Activated CD4-positive, alpha-beta T cell treated with anti-CD3 and anti-CD28 coated beads for 36 hours (primary cell): ENCODE measurements at places on chromosomes 12 and 14.

- DNase-seq: no peak
- H3K4me1 ChIP-seq: peaks cover 16% of the 10 kb centered on the region
- H3K27ac ChIP-seq: no peak overlapping the region
- H3K27me3 ChIP-seq: peaks cover 4% of the 10 kb centered on the region
- no peaks in the 10 kb centered on the region for H3K36me3 ChIP-seq
Measured at GRCh38 chr12:132168311-132169031, 24.2 kb downstream of the NOC4L start.

DNA sequence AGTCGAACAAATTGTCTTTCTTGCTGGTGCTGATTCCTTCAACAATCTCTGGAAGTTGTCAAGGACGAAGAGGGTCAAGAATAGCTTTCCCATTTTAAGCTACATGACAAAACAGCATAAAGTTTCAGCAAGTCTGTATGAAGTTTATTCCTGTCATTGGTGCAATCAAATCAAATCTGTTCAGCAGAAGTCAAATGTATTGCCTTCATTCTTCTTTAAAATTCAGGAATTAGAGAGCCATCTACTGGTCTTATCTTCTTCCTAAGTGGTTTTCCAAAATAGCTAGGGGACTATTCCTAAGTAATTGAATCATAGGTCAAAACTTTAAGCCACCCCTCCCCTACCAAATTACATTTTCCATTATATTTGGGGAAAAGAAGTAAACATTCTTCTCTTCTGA, 990.2 kb downstream of the GALC start:
- no peak overlapping the region for H3K27ac ChIP-seq
- DNase-seq: no peak
- H3K27me3 ChIP-seq: no peaks in the 10 kb centered on the region
- H3K4me1 ChIP-seq: no peaks in the 10 kb centered on the region

- H3K4me3 ChIP-seq: no peak overlapping the region
- H3K27ac ChIP-seq: no peak overlapping the region
- peaks cover 2% of the 10 kb centered on the region for H3K4me1 ChIP-seq
- peaks cover 1% of the 10 kb centered on the region for H3K27me3 ChIP-seq
- no peaks in the 10 kb centered on the region for H3K36me3 ChIP-seq
- no peak for DNase-seq
Measured at GRCh38 chr12:93974252-93974651, 174.1 kb upstream of the PLXNC1 start.

- no peak overlapping the region for H3K27ac ChIP-seq
- H3K4me1 ChIP-seq: no peaks in the 10 kb centered on the region
- H3K27me3 ChIP-seq: no peaks in the 10 kb centered on the region
- H3K36me3 ChIP-seq: no peaks in the 10 kb centered on the region
- DNase-seq: no peak
Measured at GRCh38 chr14:48725051-48725734, 861.0 kb downstream of the RPS29 start.

DNA sequence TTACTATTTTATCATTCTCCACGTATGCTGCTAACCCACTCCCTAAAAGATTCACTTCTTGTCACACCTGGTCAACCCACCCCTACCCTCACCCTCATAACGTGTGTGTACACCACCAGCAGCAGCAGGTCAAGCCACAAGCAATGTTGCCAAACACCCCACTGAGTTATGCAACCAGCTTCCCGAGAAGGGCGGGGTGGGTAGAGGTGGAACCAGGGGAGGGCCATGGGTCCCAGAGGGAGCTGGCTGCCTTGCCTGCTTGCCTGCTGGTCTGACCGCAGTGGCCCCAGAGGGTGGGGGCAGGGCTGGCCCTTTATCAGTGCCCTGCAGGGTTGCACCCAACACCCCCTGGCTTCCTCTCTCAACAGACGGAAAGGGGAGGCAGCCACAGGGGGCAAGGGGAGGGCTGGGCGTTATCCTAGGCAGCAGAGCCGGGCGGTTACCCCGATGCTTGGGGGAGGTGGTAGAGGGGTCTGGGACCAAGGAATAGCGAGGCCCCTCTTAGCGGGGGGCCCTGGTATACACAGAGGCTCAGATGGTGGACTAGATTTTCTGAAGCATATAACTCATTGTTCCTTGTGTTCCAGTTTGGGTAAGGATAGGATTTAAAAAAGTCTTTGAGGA, 3.5 kb upstream of the NFE2 start:
- H3K27me3 ChIP-seq: peaks cover 47% of the 10 kb centered on the region
- no peak overlapping the region for H3K4me3 ChIP-seq
- DNase-seq: no peak
- no peaks in the 10 kb centered on the region for H3K36me3 ChIP-seq

DNA sequence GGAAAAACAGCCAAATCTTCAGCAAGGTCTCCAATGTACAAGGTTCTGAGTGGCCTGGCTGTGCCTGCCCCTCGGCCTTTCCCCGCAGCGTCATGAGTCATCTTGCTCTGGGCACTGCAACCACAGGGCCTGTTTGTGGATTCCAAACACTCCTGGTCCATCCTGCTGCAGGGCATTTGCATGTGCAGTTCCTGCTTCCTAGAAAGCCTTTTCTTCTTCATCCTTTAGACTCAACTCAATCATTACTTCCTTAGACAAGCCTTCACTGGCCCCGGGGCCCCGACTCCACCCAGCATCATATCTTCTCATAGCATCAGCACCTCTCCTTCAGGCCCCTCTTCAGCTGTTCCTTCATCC, 101.8 kb upstream of the EGLN3 start:
- H3K4me1 ChIP-seq: peaks cover 22% of the 10 kb centered on the region
- no peak for DNase-seq
- no peak overlapping the region for H3K27ac ChIP-seq
- no peaks in the 10 kb centered on the region for H3K36me3 ChIP-seq
- H3K27me3 ChIP-seq: peaks cover 5% of the 10 kb centered on the region
- H3K4me3 ChIP-seq: no peak overlapping the region

DNA sequence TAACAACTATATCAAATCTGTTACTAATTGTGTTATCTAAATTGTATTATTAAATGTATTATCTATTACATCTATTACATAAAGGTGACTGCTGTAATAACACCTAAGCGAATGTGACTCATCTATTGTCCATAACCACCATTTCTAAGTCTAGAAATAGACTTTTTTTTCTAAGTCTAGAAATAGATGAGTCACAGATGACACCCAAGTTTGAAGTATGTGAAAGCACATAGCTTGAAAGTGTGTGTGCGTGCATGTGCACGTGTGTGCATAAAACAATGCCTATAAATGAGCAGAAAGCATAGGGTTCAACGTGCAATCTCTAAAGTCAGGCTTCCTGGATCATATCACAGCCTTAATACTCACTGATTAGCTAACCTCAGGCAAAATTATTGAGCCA, 451.3 kb upstream of the USP15 start:
- no peak overlapping the region for H3K4me3 ChIP-seq
- no peaks in the 10 kb centered on the region for H3K27me3 ChIP-seq
- H3K4me1 ChIP-seq: no peaks in the 10 kb centered on the region
- no peaks in the 10 kb centered on the region for H3K36me3 ChIP-seq
- DNase-seq: no peak

- H3K27ac ChIP-seq: no peak overlapping the region
- H3K4me1 ChIP-seq: no peaks in the 10 kb centered on the region
Measured at GRCh38 chr12:110141389-110141788, 17.2 kb downstream of the IFT81 start.

DNA sequence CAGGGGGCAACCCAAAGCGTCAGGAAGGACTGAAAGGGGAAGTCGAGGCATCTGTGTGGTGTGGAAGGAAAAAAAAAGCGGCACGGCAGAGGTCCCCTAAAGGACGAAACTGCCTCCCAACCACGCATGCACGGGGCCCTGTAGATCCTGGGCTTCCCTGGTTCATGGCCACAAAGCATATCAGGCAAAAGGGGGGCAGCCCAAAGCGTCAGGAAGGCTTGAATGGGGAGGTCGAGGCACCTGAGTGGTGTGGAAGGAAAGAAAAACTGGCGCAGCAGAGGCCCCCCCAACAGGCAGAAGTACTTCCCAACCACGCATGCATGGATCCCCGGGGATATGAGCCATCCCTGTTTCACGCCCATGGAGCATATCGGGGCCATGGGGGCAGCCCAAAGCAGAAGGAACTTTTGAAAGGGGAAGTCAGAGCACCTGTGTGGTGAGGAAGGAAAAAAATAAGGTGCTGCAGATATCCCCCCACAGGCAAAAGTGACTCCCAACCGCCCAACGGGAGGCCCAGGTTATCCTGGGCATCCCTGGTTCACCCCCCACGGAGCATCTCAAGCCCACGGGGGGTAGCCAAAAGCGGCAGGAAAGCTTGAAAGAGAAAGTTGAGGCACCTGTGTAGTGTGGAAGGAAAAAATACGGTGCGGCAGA, 581.2 kb downstream of the ALG10 start:
- DNase-seq: no peak
- no peaks in the 10 kb centered on the region for H3K4me1 ChIP-seq
- no peaks in the 10 kb centered on the region for H3K27me3 ChIP-seq
- H3K27ac ChIP-seq: no peak overlapping the region
- no peak overlapping the region for H3K4me3 ChIP-seq

GRCh38 chr14:69242311-69243224, 17.4 kb upstream of the GALNT16 start:
- H3K36me3 ChIP-seq: peaks cover 8% of the 10 kb centered on the region
- H3K27me3 ChIP-seq: no peaks in the 10 kb centered on the region
- peak; percentile 70 for DNase-seq
- H3K27ac ChIP-seq: no peak overlapping the region
- no peak overlapping the region for H3K4me3 ChIP-seq
- H3K4me1 ChIP-seq: no peaks in the 10 kb centered on the region
